ENCODE measurements at places on chromosomes 7 and 10. TPM values are rescaled to one million over a fixed set of nuclear protein-coding genes. Genes with fewer than 3 reads are reported as not detected.

The HSPA12A gene
- 7.7 TPM for total RNA-seq

The ZFYVE27 gene
- 37.9 TPM for total RNA-seq

The RAMP3 gene
- 0.13 TPM for total RNA-seq

The HOXA5 gene
- 3.9 TPM for total RNA-seq

The USP6NL gene
- 13.9 TPM for total RNA-seq

The GIMAP2 gene
- 1.5 TPM for total RNA-seq

The SHH gene
- total RNA-seq = 22.9 TPM

The SFTPD gene
- 0.36 TPM for total RNA-seq

The ACBD7 gene
- total RNA-seq = 1.8 TPM

The SH3PXD2A gene
- 5.7 TPM for total RNA-seq

The CPA2 gene
- 0.87 TPM for total RNA-seq

The PLAU gene
- total RNA-seq = 305 TPM

The MRLN gene
- total RNA-seq = not detected

GRCh38 chr7:19051767-19052375 is 65.6 kb downstream of the TWIST1 start:
- peak; percentile 18 for DNase-seq

DNA sequence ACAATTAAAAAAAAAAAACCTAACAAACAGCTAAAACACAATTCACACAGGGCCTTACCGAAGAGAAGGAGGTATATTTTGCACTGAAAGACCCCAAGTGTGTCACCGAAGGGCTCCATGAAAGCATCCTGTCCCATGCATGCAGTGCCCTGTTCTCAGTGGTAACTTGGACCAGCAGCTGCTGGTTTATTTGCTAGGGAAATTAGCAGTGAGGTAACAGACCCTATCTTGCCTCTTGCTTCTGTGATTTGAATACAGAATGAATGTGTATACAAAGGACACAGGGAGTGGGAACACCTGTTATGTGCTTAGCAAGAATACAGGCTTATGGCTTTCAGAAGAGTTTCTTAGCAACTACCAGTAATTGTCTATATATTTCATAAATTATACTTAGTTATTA is at the start of gene HEPACAM2:
TSS of gene HEPACAM2 (minus strand) at position 160 of the 400 bp plus-strand sequence.
- no peak for DNase-seq

GRCh38 chr7:12403287-12404181 is at the start of gene VWDE:
Gene VWDE (minus strand): TSS chr7:12403865. CDS start chr7:12403716, 149 bp downstream.
- DNase-seq = peak; percentile 30

DNA sequence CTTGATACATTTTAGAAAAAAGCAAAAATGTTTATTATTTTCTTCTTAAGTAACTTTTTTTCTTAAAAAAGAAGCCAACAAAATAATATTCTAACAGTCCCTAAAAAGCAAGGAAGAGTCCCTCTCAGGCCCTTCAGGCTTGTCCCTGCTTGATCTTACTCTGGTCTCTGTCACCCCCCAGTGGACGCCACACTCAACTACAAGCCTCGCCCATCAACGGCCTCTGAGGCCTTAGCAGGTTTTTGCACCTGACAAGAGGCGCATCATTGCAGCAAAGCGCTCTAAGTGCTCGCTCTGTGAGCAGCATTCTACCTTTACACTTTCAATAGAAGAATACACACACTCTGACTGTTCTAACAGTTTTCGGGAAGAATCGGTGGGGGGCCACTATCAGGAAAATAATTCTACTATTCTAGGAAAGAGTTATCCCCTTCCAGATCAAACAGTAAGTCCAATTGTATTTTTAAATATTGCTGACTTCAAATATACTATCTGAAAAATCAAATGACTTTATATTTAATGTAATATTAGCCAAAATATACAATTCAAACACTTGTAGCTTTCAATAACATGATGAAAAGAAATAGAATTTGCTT is 139.2 kb downstream of the USP6NL start:
- peak; percentile 41 for DNase-seq

DNA sequence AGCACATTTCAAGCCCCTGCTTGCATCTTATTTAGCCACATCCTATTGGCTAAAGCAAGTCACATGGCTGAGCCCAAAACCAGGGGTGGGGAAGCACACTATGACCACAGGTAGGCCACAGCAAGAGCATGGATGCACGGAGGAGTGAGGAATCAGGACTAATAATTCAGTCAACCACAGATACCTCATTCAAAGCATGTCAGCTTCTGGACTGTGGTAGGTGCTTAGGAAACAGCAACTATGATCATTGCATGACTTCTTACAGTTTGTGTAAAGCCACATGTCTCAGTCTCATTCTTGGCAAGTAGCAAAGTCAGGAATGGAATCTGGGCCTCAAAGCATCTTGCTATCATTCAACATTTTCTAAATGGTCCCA is 79.0 kb upstream of the EMX2 start:
- DNase-seq = no peak

GRCh38 chr10:113379091-113379490 is 173.8 kb upstream of the HABP2 start:
- DNase-seq = no peak

- DNase-seq = no peak
Measured at GRCh38 chr10:86757113-86757972, 924 bp downstream of the BMPR1A start.

GRCh38 chr7:82131215-82131614 is 312.4 kb downstream of the CACNA2D1 start:
- DNase-seq = no peak

- DNase-seq = no peak
Measured at GRCh38 chr7:151673216-151673615, 153.5 kb upstream of the RHEB start.

DNA sequence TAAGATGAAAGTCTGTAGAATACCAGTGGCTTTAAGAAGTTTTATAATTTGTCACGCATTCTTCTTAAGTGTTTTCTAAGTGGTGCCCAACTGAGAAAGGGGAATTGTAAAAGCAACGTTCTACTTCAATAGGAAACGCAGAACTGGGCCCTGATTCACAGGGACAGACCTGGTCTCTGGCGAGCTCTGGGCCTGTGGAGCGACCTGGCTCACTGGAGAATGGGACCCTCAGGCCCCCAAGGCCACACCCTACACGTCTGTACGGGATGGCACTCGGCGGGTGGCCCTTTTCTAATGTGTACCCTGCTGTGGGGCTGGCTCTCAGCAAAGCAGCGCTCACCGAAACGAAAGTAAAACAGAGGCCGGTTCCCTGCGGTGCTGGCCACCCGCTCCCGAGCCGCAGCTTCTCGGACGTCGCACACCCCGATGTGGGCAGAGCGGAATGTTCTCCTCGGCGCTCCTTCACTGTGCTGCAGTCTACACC is 205.0 kb downstream of the DIP2C start:
- DNase-seq = no peak

DNA sequence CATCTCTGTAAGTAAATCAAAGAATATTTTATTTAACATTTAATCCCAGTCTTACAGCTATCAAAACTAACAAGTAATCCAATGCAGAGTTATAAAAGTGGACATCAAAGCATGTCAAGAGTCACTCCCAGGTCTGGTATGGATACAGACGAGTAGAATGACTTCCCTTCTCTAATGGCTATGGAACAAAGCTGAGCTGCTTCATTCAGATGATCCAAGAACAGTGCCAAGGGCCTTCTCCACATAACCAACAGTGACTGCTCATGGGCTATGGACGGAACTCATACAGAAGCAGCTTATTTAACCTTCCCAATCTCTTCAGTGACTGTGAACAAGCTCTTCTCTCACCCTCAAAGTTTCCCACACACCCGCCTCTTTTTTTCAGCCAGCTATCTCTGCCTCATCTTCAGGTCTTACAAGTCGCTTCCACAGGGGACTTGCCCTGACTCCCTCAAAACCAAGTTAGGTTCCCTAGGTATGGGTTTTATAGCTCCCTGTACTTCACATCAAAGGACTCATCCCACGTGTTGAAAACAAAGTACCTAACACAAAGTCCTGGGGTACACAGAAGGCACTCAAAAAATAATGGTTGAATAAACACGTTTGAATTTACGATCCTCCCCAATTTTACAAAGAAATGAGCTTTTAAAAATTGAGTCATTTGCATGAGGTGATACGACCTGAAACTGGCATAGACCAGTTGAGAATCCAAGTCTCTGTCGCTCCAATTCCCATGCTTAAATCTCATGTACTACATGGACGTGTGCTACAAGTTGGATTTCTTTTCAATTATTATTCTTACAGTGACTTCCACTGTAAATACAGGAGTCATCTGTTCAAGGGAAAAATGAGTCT is 3.1 kb downstream of the USP6NL start:
- no peak for DNase-seq

- peak; percentile 73 for DNase-seq
Measured at GRCh38 chr7:151599401-151600227, 79.9 kb upstream of the RHEB start.

DNA sequence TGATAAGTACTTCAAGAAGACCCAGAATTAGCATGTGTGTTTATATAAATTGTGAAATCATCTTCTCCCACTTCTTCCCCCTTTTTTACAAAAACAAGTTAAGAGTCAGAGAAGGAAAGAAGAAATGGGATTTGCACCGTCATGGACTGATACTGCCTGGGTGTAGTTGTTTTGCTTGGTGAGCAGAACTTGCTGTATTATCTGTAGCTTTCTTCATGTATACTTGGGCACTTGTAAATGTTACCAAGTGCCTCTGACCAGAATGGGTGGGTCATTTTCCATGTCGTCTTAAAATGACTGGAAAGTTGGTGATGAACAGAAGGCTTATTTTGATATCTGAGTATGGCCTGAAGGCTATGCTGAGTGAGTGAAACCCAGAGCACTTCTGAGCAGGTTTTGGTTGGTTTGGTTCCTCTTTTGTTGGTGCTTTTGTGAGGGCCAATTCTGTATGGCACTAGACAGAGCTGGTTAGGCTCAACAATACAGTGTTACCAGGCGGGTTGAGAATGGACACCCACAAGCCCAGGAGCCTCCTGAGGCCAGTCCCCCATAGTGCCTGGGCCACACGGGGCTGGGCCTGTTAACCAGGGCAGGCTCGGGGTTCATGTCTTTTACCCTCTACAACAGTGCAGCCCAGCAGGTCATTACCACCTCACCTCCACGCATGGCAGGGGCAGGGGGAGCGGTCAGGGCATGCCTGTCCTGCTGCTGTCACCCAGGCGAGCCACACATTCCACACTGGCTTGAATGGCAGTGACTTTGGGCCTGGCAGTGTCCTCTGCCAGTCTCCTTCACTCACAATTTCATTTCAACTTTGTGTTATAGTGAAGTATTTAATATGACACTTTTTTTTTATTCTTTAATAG is 115.1 kb downstream of the CCNY start:
- DNase-seq = no peak

DNA sequence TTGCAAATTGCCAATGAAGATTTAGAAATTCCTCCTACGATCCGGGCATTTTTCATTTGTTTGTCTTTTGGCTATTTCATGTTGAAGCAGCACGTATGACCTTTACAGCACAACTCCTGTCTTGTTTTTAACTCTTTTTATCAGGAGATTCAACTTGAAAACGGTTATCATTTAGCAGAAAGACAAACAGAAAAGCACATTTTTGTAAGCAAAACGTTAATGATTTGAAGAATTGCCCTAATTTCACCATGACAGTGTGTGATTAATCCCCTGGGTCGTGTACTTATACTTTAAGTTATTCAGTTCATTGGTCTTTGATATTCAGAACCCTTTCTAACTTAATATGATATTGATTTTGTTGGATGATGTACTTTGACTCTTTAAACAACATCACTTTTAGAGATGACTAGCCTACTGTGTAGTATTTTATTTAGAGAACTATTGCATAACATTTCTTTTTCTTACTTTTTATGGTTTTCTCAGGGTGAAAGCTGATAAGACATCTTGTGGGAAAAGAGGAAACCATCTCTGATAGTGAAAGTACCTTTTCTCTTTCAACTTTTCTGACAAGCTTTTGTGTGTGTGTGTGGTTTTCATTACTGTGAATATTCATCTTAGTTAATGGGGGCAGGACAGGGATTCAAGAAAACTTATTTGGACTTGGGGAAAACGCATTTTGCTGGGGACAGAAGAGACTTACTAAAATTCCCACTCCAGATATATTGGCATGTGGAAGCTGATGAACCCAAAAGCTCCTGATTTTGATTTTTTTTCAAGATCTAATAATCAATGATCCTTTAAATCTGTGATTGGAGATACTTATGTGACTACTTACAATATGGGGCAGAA is 8.1 kb downstream of the HHEX start:
- no peak for DNase-seq

GRCh38 chr10:131693766-131694165 is 207.0 kb upstream of the PPP2R2D start:
- DNase-seq = no peak

- DNase-seq = no peak
Measured at GRCh38 chr10:71390921-71391690, 5.6 kb upstream of the CDH23 start.

DNA sequence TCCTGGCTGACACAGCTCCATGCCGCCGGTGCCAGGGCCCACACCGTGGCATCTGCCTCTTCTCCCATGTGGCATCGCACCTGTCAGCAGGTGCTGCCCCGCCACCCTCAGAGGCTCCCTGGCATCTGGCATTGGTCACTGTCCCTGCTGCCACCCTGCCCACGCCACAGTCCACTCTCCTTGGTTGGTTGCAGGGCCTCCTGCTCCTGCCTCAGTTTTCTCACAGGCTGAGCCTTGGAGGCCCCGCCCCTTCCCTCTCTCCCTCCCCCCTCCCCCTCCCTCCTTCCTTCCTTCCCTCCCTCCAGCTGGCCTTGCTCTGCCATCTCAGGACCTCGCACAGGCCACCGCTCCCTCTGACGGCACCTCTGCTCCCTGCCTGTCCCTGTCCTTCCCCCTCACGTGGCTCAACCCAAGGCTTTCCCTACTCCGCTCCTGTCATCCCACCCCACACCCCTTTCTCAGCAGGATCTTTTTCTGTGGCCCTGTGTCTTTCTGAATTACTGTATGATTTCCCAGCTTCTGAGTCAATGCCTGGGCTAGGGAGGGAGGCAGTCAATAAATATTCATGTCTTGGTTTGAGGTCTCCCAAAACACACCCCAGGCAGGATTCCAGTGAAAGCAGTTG is 87.4 kb downstream of the INPP5A start:
- DNase-seq = no peak

GRCh38 chr7:30877015-30877769 is 34.5 kb upstream of the AQP1 start:
- no peak for DNase-seq

DNA sequence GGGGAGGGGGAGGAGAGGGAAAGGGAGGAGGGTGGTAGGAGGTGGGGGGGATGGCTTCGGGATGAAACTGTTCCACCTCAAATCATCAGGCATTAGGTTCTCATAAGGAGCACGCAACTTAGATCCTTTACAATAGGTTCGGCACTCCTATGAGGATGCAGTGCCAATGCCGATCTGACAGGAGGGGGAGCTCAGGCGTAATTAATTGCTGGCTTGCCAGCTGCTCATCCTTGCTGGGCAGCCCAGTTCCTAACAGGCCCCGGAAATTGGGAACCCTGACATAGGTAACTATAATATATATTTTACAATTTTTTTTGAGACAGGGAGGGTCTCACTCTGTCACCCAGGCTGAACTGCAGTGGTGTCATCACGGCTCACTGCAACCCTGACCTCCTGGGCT is 118.8 kb upstream of the SFMBT2 start:
- DNase-seq = no peak

- DNase-seq = no peak
Measured at GRCh38 chr10:6405713-6406112, 174.4 kb downstream of the PRKCQ start.

DNA sequence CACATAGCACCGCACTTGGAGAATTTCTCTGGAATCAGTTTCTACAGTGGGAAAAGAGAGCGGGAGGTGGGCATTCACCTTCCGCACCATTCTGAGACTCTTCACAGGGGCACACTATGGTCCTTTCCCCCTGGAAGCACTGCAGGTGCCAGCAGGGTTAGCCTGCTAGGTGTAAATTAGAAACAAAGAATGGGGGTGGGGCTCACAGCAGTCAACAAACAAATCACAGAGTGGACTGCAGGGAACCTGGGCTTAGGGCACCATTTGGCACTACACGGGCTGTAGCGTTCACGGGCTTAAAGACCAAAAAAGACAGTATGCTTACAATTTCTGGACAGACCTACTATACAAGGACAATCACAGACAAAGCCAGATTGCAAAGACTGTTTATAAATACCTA is 8.0 kb upstream of the PKD1L1 start:
- no peak for DNase-seq
